Bronchus fibroblast of lung (primary cell): ENCODE measurements at places on chromosomes 1 and 21. TPM values are rescaled to one million over a fixed set of nuclear protein-coding genes. Genes with fewer than 3 reads are reported as not detected.

The PTPN14 gene
- 16.5 and 19.2 TPM in 2 replicates for total RNA-seq

The SLC44A5 gene
- total RNA-seq = under 0.01 TPM in 1 of 2 replicates, not detected in the other

The CD34 gene
- under 0.01 TPM in 1 of 2 replicates, not detected in the other for total RNA-seq

The DDR2 gene
- total RNA-seq = 80.9 and 83.7 TPM in 2 replicates

The EMC1 gene
- total RNA-seq = 47.1 and 63.9 TPM in 2 replicates

The GALNT2 gene
- 88.1 and 90.8 TPM in 2 replicates for total RNA-seq

The FGR gene
- total RNA-seq = under 0.01 TPM in 1 of 2 replicates, not detected in the other

The KDM5B gene
- 21.9 and 26.4 TPM in 2 replicates for total RNA-seq

The FBLIM1 gene
- 61.7 and 63.5 TPM in 2 replicates for total RNA-seq

The CFHR3 gene
- total RNA-seq = not detected in 2 replicates

The FLG2 gene
- not detected in 2 replicates for total RNA-seq

The FTCD gene
- not detected in 2 replicates for total RNA-seq

The MAP3K7CL gene
- total RNA-seq = 8.0 and 10.8 TPM in 2 replicates
